ENCODE measurements at places on chromosomes 4 and X.

DNA sequence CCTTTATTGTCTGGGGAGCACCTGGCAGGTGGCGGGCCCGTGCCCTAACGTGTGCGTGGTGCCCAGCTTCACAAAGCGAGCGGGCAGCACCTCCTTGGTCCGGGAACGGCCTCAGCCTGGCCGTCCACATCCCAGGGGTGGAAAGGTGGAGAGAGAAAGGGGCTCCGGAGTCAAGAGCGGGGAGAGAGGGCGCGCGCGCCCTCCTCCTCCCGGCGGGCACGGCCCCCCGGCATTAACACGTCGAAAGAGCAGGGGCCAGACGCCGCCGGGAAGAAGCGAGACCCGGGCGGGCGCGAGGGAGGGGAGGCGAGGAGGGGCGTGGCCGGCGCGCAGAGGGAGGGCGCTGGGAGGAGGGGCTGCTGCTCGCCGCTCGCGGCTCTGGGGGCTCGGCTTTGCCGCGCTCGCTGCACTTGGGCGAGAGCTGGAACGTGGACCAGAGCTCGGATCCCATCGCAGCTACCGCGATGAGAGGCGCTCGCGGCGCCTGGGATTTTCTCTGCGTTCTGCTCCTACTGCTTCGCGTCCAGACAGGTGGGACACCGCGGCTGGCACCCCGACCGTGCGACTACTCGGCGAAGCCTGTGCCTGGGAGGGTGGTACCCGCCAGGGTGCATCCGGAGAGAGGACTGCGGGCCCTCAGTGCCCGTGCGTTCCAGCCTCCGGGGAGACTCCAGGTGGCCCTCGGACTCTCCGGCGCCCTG is at the start of gene KIT:
KIT (plus strand) TSS at position 407 of the 701 bp plus-strand sequence; CDS start at position 465, 58 bp downstream.
- peak; percentile 85 for DNase-seq

GRCh38 chr4:111454961-111455360 is 690.3 kb upstream of the FAM241A start:
- DNase-seq: no peak

DNA sequence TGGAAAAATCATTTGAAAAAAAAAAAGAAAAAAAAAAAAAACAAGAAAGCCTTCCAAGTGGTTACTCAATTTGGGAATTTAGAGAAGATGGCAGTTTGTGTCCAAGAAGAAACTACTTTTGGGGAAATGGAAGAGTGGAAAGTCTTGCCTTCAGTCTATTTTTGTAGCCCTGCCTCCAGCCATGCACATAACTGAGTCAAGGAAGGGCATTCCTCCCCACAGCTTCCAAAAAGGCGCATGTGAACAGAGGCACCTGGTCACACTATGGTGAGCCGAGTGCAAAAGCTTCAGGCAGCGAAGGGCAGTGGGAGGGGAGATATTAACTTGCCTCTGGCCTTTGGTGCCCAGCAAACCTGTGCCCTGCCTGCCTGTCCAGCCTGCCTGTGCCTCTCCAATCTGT is 163.7 kb downstream of the SMIM20 start:
- no peak for DNase-seq

DNA sequence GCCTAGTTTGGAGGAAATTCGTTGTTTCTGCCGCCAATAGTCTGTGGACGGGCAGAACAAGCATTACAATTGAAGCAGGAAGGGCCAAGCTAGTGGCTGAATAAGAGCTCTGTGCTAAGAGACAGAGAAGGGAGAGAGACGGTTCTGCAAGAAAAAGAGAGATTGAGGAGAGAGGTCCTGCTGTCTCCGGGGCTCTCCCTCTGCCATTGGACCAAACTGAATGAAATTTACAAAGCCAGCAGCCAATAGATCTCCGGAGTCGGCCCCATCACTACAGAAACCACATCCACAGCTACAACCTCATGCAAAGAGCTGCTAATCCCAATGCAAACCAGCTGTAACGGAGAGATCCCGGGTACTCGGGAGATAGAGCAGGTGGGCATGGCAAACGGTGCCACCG is at the start of gene NLGN4X:
NLGN4X (minus strand) TSS at position 148 of the 400 bp plus-strand sequence. CDS start 77,401 bp downstream, outside the sequence.
- DNase-seq: no peak

DNA sequence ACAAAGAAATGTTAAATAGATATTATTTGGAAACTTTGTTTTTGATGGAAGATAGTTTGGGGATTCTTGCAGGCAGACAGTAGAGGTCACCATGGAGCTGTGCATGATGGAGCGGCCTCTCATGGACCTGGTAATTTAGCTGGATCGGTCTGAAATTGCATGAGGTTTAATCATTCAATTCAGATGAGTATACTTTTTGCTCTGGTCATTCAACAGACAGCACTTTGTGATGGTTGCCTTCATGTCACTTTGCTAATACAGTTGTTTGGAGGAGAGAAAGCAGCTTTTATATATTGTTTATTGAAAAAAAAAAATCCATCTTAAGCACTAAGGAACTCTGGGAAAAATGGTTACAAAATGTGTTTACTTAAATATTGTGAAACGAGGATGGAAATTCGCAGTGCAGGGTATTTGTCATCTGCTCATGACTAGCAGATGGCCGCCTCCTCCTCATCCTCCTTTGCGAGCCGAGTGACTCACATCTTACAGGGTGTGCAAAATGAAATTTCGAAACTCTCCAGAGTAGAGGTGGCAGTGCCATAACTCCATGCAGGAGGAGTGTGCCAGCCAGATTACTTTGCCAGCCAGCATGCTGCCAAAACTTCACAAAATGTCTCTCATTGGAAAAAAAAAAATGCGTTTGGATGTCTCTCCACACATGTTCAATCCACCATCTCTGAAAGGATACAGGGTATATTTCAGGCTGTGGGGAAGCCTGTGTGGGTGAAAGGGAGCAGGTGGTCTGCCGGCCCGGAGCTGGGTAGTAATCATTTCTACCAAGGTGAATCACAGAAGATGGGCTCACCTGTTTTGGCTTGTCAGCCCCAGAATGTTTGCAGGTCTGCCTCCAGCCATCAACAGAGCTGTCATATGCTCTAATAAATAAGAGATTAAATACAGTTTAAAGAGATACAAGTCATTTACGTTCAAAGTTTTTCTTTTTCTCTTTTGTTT is 314.9 kb upstream of the DIPK2B start:
- DNase-seq: peak; percentile 78

- DNase-seq: no peak
Measured at GRCh38 chr4:25560605-25561004, 95.0 kb upstream of the SLC34A2 start.

DNA sequence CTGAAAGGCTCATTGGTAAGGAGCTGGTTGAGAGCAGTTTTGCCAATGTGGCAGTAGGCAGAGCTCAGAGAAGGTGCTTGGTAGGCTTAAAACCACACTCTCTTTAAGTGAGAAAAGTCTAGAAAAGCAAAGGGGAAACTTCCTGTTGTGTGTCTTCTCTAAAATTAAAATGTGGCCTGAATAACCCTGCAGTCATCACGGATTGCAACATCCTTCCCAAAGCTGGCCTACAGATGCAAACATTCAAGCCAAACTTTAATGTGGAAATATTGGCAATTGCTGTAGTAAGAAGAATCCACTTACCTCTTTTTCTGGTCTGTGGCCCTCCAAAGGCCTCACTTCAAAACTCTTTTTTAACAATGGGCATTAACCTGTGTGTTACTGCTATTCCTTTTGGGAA is 348.5 kb downstream of the OPHN1 start:
- no peak for DNase-seq

GRCh38 chr4:73847526-73848182 is 5.4 kb upstream of the PF4V1 start:
- no peak for DNase-seq

DNA sequence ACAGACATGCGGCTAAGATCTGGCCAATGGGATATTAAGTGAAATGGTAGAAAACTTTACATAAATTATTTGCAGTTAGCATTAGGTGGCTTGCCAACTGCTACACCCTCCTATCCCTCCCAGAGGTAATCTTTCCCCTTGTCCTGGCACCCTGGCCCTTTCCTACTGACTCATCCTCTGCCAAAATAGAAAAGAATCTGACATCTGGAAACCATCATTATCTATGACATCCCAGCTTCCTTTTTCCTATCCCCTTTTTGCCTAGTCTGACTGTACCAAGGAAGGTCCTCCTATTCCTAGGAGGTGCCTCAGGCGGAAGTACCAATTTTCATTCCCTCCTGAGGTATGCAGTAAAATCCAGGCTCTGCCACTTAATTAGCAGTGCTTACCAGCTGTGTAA is 163.6 kb upstream of the KLF3 start:
- no peak for DNase-seq

GRCh38 chrX:40761762-40762161 is 26.4 kb upstream of the MED14 start:
- DNase-seq: no peak

Measured in DMS53 (cell line).